LNCaP clone FGC (cell line): ENCODE measurements at places on chromosomes 7 and 10.

- DNase-seq: no peak
These were observed 84.7 kb downstream of the SNX10 start for GRCh38 chr7:26376175-26376917.

GRCh38 chr7:33191340-33191739 is 62.0 kb downstream of the BBS9 start:
- DNase-seq: no peak

- DNase-seq: no peak
These were observed 112.0 kb downstream of the ANK3 start for GRCh38 chr10:60277656-60278055.

DNA sequence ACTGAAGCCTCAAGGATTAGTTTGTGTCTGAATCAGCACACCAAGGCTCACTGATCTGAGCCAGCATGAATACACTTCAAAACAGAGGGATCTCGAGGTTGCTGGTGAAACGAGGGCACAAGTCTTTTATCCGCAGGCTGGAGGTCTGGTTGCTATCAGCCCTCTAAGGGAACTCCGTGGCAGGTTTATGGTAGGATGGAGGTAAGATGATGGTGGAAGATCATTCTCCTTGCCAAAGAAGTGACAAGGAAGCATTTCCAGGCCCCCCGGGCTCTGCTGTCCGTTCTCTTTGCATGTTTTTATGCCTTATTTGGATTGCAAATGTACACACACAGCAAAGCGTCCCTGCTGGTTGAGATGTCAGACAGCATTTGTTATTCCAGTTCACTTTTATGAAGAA is 268.3 kb downstream of the ARHGAP12 start:
- no peak for DNase-seq

- DNase-seq: no peak
These were observed 48.5 kb upstream of the PPP2R2D start for GRCh38 chr10:131852176-131852822.

DNA sequence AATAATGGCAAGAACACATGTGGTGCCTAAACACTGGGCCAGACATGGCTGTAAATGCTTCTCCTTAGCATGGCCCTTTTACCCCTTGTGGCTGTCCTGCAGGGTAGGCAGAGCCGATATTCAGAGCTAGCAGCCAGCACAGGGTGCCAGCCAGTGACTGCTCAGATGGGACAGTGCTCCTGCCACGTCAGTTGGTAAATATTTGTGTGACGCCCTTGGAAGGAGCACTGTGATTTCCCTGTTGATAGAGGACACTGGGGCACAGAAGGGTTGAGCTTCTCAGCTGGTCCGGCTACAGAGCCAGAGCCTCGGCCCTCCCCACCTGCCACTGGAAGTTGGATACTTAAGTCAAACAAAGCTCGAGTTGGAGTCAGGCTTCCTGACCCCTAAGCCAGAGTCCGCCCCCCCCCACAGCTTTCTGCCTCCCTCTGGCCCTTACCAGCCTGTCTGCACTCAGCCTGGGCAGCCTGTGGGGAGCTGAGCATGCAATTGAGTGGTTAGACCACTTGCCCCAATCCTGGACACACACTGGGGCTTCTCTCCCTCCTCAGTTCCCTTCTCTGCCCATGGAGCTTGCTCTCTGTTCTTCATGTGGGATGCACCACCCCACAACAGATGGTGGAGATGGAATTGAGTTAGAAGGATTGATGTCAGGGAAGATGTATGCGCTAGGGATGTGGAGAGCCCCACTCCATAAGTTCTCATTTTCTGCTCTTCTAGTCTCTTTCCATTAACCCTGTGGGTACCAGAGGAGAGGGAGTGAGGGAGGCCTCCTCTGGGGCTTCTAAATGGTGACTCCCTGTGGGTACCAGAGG is 350.8 kb downstream of the PLXNA4 start:
- peak; percentile 94 for DNase-seq

DNA sequence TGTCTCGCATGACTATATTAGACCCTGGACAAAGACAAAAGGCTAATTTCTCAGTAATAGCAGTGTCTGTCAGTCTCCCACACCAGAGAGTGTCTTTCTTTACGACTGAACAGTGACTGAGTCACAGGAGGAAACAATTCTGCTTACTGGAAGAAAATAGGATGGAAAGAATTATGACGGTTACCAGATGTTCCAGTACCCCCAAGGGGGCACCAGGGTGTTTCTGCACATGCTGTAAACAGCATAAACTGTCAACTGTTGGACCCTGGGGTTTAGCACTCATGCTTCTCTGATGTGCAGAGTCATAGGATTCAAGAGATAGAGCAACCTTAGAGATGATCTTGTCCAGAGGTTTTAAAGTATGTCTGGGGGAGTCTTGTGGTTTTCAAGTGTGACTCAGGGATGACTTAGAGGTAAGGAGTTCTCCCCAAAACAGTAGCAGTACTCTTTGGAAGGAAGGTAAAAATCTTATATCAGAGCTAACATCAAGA is 291.7 kb downstream of the THSD7A start:
- DNase-seq: no peak

GRCh38 chr7:73894733-73895551 is 34.0 kb downstream of the TMEM270 start:
- DNase-seq: no peak

- no peak for DNase-seq
These were observed 125.1 kb downstream of the TFPI2 start for GRCh38 chr7:93765475-93765874.

GRCh38 chr10:125661941-125662515 is 20.9 kb downstream of the TEX36 start:
- DNase-seq: no peak

- no peak for DNase-seq
These were observed 74.4 kb upstream of the TCF7L2 start for GRCh38 chr10:112875476-112876267.

DNA sequence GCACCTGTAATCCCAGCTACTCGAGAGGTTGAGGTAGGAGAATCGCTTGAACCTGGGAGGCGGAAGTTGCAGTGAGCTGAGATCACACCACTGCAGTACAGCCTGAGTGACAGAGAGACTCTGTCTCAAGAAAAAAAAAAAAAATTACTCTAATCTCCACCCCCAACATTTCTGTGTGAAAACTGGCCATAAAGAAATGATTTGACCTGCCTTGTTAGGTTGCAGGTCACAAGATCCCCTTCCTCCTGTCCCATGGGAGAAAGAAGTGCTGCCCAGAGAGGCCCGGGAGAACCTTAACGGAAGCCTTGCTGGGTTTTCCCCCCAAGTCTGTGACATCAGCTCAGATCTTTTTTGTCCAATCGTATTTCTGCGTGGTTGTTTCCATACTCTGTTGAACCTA is 8.7 kb upstream of the CALHM1 start:
- DNase-seq: no peak

GRCh38 chr7:136853654-136854053 is 14.8 kb upstream of the CHRM2 start:
- DNase-seq: no peak

- DNase-seq: no peak
These were observed 28.1 kb upstream of the RPA3 start for GRCh38 chr7:7746458-7746857.

GRCh38 chr10:60230892-60231291 is 158.8 kb downstream of the ANK3 start:
- no peak for DNase-seq

- peak; percentile 63 for DNase-seq
These were observed 3.0 kb downstream of the BRI3 start for GRCh38 chr7:98284335-98285036.

GRCh38 chr10:33249659-33250345 is 84.7 kb downstream of the NRP1 start:
- no peak for DNase-seq
